ENCODE measurements at places on chromosomes 5 and 9.

DNA sequence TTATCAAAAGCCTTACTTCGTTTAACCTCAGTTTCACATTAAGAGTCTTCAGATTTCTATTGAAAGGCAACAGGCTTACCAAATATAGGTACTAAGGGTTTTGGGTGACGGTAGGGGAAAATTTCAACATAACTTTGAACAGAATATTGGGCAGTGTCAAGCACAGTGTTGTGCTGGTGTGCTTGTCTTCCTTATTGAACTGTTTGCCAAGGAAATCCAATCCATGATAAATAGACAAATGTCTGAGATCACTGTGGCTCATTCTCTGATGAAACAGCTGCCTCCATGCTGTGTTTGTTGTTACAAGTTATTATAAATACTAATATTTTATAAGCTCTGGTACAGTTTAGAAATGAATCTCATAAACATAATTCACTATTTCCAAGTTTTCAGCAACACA, 730.1 kb downstream of the NR2F1-AS1 start:
- no peak for DNase-seq

GRCh38 chr9:9973062-9973461, 639.7 kb downstream of the PTPRD start:
- no peak for DNase-seq

DNA sequence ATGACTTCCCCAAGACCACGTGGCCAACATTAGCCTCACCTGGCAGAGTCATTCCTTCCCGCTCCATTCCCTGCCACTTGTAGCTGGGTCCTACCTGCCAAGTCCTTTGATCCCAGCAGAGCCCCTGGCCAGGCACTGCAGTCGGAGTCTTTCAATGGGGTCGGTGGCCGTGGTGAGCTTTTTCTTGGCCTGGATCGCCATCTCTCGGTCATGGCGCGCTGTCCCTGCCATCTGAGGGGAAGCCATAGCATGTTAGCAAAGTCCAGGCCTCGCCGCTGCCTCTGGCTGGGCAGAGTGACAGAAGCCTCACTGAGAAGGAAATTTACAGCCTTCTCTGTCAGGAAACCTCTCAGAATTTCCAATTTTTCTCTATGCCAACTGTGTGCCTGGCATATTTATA, 17.5 kb downstream of the CAPSL start:
- no peak for DNase-seq

GRCh38 chr9:119216651-119217331, 152.4 kb downstream of the BRINP1 start:
- no peak for DNase-seq

DNA sequence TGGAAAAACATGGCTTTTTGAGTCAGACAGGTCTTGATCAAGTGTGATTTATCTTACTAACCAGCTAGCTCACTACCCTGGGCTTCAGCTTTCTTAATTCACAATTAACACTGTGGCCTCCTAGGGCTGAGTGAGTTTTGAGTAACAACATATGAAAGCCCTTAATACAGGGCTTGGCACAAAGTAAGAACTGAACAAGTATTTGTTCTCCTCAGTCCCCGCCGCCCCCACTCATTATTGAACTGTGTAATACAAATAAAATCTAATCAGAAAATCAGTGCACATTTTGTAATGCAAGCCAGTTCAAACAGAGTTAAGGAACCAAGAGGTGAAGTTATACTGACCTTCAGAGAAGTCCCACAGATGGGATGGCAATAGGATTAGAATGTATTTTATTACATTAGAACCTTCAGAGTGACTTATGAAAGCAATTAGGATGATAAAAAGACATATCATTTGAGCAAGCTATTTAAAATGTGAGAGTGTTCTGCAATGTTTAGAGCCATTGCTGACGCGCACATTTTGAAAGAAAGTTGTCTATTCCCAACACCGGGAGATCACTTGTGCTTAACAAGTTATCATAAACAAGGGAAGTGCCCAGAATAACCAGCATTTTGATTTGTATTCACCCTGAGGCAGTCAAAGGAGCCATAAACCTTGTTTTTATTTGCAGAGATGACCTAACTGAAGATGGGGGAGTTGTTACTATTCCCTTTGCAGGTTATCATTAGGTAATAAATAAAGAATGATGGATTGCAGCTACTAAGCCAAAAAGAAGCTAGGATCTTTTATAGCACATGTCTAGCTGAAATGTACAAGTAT, 19.4 kb downstream of the ADAMTS16 start:
- no peak for DNase-seq

- DNase-seq, result no peak
Observed at GRCh38 chr9:82912645-82913044, 150.3 kb downstream of the RASEF start.

DNA sequence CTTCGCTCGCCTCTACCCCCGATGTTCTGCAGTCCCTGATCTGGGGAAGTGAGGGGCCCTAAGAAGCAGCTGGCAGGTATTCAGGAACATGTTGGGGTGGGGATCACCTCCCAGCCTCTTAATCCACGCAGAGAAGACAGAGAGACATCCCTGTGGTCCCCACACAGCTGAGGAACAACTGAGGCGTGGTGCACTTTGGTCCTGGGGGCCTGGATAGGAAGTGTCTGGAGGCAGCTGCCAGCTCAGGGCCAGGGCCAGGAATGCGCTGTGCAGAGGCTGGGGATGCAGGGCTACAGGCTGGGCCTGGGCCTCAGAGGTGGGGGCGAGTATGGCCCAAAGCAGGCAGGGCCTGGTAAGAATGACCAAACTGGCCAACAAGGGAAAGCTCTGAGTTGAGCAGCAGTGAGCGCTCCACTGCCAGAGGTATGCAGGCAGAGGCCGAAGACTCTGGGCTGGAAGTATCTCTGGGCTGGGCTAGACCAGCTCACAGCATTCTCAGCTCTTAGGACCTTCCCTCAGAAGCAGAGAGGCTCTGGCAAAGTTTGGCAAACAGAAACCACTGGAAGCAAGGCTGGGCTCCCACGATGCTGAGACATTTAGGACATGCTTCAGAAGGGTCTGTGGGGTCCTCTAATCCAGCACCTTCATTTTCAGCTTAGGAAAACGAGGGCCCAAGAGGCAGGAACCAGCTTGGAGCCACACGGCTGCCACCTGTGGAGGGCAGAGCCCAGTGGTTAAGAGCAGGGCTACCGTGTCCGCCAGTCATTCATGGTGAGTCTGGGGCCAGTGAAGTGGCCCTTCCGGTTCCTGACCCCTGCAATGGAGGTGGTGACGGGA, 174.4 kb downstream of the GAPVD1 start:
- DNase-seq, result no peak

- DNase-seq, result no peak
Observed at GRCh38 chr5:157168286-157168685, 2.2 kb upstream of the GARIN3 start.

DNA sequence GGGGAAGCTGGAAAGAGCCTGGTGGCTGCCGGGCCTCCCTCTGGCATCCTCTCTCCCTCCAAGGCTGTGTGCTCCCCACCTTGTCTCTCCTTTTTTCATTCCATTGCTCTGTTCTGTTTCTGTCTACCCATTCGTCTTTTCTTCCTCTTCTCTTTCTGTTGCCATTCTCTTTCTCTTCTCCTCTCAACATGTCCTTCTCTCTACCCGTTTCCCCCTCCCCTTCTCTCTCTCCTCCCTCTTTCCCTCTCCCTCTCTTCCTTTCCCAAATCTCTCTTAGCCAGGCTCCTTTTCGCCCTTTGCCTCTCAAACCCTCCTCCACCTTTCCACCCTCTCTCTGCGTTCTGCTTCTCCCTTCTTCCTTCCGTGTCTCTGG, 19.4 kb upstream of the KCNIP1 start:
- DNase-seq, result no peak

DNA sequence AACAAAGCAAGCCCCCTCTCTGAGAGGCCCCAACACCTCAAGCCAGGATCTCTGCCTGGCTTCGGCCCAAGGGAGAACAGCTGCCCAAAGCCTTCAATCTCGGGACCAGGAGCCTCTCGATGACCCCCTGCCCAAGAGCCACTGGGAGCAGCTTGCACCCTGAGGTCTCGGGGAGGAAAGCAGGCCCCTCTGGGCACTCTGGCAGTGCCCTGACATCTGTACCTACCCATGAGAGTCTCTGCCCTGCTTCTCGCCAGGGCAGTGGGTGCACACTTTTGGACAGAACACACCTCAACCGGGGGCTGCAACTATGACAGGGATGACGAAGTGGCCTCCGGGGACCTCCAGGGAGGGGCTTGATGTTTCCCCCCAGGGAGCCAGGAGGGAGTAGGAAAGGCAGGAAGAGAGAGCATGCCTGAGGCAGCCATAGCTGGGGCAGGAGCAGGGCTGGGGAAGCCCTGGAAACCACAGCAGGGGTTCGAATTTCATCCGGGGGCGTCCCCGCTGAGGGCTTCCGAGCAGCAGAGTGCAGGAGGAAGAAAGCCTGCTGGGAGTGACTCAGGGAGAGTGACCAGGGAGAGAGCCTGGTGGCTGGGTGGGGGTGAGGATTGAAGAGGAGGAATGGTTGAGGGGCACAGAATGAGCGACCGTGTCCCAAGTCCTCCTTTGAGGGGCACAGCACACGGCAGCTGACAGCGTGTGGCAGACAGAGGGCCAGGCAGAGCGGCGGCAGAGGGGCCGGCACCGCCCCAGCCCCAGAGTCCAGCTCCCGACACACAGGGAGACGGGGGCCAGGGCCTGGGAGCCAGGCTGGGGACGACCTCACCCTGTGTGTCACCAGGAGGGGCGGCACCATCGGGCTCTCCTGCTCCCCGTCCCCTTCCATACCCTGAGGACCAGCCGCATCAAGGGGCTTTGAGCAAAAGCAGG, 1.8 kb downstream of the LPCAT1 start:
- no peak for DNase-seq

DNA sequence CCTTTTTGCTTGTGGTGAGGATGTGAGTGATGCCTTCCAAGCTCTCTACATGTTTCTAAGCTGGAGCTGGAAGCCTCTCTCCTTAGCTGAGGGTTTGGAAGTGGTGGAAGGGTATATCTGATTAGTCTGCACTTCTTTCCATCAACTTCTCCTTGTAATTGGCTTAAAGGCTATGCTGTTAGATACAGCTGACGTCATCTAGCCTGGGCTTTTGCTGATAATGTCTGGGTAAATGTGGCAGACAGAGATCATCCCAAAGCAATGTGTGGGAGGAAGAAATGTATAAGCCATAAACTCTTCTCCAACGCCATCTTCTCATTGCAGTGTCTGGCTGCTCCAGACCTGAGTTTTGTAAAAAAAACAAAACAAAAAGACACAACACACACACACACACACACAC, 29.3 kb downstream of the ZNF354C start:
- no peak for DNase-seq

GRCh38 chr5:62533597-62533996, 45.0 kb upstream of the LRRC70 start:
- DNase-seq, result no peak

DNA sequence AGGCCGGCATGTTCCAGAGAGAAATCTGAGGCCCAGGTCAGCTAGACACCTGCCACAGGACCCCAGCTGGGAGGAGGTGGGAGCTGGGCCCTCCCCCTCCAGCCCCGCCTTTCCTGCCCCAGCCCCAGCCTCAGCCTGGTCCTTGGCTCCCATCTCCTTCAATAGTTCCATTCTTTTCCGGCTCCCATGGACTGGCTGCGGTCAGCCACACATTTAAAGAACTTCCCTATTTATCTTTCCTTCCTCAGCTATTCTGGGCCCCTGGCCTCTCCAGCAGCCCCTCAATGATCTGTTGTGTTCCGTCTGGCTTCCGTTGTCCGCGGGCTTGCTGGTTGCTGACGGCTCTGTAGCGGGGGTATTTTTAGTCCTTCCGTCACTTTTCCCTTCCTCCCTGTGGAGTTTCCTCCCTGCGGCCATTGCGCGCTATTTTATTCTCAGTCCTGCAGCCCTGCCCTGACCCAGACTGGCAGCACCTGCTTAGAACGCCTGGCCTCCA, 73.8 kb downstream of the AMBP start:
- DNase-seq, result no peak

DNA sequence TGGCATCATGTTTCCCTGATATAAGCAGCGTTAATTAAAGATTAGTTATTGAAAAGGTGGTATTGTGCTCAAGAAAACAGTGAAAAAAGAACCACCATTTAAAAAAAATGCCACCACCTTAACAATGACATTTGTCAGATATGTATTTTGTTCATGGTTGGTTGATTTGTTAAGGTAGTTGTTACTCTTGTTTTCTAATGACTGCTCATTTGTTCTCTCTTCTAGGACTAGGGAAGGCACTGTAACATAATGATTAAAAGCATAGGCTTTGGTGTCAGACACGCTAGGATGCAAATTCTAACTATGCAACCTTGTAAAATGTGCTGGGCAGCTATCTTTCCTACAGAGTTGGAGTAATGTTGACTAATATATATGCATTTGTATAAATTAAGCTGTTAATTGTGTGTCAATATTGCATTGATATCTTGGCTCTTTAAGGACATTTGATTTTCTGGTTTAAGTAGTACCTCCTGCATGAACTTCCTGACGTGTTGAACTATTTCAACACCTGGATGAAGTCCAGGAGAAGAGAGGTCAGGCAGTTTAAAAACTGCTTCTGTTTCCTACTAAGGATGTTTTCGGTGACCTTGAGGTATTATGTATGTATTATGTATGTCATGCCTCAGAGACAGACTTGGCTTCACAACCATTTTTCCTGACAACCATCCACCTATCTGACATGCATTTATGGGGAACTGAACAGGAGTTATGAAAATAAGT, 77.8 kb downstream of the MUSK start:
- DNase-seq, result no peak

GRCh38 chr5:81850501-81851357, 99.8 kb upstream of the SSBP2 start:
- DNase-seq, result no peak

GRCh38 chr5:135821802-135822201, 12.7 kb upstream of the SLC25A48 start:
- no peak for DNase-seq

DNA sequence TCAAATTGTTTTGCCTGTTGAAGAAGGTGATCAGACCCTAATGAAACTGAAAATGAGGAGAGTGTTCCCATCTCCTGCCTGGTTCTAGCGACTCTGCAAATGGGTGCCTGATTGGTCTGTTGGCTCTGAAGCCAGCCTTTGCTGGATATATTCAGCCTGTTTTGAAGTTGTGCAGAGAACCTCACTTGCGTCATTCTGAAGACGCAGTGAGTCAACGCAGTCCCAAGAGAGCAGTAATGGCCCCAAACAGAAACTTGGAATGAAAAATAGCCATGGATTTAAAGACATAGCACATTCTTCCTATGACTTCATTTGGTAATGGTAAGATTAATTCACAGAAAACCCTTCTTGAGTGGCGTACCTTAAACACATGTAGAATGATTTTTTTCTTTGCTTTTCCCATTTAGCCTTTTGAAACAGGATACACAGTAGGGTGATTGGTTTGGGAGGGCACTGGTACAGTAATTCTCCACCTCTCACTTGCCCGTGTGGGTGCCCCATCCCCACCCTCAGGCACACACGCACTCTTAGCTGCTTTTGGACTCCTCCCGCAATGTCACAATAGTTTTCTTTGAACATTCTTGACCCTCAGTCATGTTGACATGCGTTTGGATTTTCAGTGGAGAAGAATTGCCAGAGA, 54.1 kb upstream of the ABL1 start:
- DNase-seq, result no peak

GRCh38 chr9:116336133-116336862, 182.7 kb downstream of the PAPPA start:
- no peak for DNase-seq

GRCh38 chr9:80878556-80878955, 810.8 kb downstream of the TLE1 start:
- no peak for DNase-seq
